Stimulated activated CD8-positive, alpha-beta memory T cell treated with anti-CD3 and anti-CD28 coated beads, Interleukin-4, amount 100 ng/mL, for 1 hour (primary cell): ENCODE measurements at places on chromosomes 11 and 22.

DNA sequence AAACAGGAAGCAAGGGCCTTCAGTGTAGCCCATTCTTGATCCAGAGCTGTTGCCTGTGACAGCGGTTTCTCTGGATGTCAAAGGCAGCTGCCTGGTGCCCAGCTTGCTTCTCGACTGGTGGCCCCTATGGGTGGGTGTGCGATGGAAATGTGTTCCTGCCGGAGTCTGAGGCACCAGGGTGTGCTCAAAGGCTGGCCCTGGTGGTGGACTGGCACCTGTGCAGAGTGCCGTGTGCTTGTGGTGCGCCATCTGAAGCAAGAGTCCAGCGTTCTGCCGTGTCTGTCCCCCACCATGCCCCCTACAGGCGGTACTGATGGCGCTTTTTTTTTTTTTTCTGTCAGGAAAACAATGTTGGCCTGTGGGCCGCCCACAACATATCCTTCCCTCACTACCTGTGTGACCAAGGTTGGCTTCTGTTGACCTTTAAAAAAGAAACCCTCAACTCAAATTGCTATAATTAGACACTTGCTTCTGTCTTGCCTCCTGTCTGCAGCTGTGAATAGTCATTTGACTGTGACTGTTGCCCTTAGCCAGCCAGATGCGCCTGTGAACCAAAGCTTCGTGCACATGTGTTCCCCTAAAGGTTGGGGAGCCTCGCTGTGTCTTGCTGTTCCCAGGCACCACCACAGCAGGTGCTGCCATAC, 4.7 kb upstream of the RANBP1 start:
- no peak for DNase-seq

- DNase-seq = no peak
These were observed 28.2 kb upstream of the RAB1B start for GRCh38 chr11:66239998-66240780.

DNA sequence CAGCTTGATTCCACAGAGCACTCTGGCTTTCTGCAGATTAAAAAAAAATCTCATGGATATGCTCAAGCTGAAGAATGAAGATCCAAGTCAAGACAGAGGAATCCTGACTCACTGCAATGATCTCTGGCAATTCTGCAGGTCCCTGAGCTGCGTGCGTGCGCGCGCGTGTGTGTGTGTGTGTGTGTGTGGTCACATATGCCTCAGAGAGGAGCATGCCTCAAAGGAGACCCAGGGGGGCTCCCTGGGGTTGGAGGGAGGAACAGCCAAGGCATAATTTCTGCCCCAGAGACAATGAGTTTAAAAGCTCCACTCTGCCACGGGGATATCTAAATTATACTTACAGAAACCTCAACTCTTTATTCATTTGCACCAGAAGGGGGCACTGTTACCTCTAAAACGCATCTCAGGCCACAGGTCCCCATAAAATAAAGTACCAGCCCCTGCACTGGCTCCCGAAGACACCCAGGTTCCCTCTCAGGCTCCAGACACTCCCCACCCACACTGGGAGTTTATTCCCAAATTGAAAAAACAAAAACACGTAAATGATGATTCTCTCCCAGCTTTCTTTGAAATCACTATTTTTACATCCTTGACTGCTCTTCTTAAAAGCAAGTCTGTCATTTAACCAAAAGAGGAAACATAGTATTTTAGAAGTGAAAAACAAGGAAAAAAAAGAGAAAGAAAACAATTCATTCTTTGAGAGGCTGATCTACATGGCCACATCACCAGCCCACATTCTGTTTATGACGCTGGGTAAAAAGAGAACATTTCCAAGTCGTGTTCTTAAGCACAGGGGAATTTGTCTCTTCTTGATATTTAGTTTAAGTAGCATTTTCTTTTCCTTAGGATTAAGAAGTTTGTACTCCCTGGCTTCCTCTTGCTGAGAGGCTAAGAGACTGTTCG, 401.0 kb downstream of the LARGE1 start:
- no peak for DNase-seq

DNA sequence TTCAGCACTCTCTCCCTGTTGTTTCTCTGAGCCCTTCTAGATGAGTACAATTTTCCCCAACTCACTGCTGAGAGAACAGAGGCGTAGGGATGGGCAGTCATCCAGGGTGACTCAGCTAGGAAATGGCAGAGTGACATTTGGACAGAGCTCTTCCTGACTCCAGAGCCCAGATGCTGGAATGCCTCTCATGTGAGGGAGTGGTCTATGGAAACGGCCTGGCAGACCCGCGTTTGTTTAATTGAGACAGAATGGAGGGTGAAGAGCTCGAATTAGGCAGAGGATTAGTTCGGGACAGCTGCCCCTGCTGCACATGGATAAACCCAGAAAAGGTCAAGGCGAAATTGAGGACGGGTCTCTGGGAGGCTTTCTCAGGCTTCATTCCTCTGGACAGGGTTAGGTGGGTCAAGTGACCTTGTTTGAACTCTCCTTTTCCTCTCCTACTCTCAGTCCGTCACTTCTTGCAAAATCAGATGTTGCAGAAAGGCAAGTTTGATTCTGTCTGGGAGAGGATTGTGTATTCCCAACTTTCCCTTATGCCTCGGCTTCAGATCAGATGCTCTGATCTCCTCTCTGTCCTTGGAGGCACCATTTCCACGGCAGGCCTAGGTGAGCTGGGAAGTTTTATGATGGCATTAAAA, 7.6 kb upstream of the LMO2 start:
- DNase-seq = no peak

GRCh38 chr11:96306933-96307775, 35.8 kb downstream of the MAML2 start:
- no peak for DNase-seq

DNA sequence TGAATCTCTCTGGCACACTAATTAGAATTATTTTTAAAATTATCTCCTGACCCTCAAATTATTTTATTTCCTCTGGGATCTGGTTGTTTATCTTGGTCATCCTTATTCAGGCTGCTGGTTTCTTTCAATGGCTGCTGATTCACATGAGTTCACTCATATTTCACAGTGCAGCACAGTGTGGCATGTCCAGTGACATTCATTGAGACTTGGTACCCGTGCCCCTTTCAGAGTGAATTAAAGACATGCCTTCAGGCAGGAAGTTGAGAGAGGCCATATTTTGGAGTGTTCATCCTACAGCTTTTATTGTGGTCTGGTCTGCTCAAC, 13.5 kb downstream of the DCPS start:
- no peak for DNase-seq

- DNase-seq = no peak
These were observed 70.2 kb downstream of the MED15 start for GRCh38 chr22:20577549-20577975.

GRCh38 chr11:92702805-92703448, 266.5 kb upstream of the MTNR1B start:
- no peak for DNase-seq

GRCh38 chr11:17421781-17422180, 33.3 kb upstream of the KCNJ11 start:
- no peak for DNase-seq

DNA sequence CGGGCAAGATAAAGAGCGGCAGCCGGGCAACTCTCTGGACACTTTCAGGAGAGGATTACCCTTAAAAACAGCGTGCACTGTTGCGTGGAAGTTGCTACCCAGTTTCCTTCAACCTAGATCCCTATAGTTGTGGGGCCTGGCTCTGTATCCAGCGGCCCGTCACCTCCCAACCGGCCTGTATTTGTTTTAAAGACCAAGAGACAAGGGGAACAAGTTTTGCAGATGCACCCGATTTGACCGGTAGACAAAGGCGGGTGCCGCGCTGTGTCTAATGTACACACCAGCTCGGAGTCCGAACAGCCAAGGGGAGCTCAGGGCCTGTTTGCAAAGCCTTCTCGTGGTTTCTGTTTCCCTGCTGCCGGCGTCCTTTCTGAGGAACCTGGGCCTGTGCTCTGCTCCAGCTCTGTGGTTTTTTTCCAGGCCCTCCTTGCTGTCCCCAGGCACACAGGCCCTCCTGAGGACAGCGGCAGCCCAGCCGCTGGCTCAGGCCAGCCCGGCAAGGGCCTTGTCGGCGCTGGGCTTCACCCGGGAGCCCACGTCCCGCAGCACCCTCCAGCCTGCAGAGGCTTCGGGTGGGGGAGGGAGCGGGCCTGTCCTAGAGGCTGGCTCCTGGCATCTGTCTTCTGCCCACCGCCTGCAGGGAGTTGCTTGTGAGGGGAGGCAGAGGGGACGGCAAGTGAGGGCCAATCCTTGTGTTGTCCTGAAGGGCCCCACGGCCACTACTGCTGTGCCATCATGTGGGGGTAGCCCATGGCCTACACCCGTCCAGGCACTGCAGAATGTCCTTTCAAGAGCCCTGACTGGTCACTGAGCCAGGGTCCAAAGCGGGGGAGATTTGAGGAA, 1.4 kb downstream of the TBX1 start:
- no peak for DNase-seq

- no peak for DNase-seq
These were observed 45.8 kb downstream of the OSBPL5 start for GRCh38 chr11:3119141-3119821.

- no peak for DNase-seq
These were observed 41.3 kb downstream of the POLD3 start for GRCh38 chr11:74633406-74634393.

DNA sequence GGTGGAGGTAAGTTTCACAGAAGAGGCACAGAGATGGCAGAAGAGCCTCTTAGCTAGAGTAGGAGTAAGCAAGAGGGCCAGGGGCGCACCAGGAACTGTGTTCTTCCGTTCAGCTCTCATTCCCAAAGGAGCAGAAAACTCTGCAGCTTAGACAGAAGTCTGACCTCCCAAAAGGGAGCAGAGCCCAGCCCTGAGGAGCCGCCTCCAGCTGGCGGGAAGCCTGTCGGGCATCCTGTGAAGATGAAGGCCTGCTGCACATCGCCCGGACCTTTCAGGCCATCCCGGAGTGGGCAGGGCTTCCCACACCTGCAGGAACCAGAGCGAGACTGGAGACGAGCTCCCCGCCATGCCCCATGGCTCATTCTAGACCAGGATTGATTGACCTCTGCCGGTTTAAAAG, 1102.8 kb downstream of the BRD1 start:
- DNase-seq = no peak

DNA sequence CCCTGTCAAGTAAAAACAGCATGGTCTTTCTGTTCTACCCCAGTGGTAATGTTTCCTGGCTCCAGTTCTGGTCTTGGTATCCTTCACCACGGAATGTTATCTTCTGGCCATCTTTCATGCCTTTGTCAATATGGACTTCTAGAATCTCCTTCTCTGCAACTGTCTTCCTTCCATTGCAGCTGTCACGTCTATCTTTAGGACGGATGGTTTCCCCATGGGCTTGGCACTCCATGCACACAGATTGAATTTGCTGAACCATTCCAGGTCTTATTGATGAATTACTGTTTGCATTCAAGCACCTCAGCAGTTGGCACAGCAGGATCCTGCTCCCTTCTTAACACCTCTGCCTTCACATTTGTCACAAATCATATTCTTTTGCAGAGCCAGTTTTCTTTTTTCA, 44.9 kb upstream of the SLC25A18 start:
- DNase-seq = no peak

GRCh38 chr11:35142481-35143075, 3.6 kb downstream of the CD44 start:
- no peak for DNase-seq

- DNase-seq = no peak
These were observed 67.6 kb upstream of the AMPD3 start for GRCh38 chr11:10387206-10388083.

DNA sequence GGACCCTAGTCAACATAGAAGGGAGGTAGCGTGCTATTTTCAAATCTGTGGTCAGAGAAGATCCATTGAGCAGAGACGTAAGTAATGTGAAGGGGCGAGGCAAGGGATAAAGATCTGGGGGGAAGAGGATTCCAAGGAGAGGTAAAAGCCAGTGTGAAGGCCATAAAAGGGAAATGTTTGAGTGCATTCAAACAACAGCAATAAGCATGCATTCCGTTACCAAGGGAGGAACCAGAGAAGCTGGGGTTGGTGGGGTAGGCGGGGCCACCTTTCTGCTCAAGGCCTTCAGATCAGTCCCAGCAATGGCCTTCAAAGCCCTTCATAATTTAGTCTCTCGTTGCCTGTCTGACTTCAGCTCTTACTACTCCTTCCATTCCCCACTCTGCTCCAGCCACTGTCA, 18.4 kb upstream of the SMPD1 start:
- DNase-seq = no peak

GRCh38 chr11:107991868-107992414, 16.8 kb upstream of the CUL5 start:
- no peak for DNase-seq

- no peak for DNase-seq
These were observed 5.5 kb upstream of the DNAL4 start for GRCh38 chr22:38799265-38800002.

DNA sequence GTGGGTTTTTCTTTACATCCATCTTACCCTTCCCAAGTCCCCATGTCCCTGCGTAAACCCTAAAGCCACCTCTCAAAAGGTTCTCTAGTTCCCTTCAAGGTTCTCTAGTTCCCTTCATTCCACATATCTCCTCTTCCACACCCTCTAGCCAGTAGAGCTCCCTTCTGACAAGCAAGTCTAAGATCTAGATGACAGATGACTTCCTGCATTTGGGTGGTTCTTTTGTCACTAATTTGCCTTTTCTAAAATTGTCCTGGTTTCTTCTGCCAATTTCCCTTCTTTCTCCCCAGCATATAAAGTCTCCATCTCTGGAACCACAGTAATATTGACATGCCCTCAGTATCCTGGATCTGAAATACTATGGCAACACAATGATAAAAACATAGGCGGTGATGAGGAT, 7.8 kb downstream of the CD3E start:
- DNase-seq = no peak

DNA sequence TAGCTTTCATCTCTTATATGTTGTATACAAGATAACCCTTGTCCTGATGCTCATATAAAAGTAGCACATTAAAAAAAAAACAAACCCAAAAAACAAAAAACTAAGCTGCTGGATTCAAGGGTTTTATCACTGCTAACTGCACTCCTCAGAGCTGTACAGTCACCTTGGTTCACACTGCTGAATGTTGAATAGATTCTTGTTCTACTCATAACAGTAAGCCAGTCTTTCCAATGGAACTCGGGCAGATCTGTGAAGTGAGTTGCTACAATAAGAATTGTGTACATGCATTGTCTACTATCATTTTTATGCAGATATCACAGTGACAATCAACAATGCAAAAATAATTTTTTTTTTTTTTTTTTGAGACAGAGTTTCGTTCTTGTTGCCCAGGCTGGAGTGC, 4.7 kb downstream of the HARBI1 start:
- no peak for DNase-seq

DNA sequence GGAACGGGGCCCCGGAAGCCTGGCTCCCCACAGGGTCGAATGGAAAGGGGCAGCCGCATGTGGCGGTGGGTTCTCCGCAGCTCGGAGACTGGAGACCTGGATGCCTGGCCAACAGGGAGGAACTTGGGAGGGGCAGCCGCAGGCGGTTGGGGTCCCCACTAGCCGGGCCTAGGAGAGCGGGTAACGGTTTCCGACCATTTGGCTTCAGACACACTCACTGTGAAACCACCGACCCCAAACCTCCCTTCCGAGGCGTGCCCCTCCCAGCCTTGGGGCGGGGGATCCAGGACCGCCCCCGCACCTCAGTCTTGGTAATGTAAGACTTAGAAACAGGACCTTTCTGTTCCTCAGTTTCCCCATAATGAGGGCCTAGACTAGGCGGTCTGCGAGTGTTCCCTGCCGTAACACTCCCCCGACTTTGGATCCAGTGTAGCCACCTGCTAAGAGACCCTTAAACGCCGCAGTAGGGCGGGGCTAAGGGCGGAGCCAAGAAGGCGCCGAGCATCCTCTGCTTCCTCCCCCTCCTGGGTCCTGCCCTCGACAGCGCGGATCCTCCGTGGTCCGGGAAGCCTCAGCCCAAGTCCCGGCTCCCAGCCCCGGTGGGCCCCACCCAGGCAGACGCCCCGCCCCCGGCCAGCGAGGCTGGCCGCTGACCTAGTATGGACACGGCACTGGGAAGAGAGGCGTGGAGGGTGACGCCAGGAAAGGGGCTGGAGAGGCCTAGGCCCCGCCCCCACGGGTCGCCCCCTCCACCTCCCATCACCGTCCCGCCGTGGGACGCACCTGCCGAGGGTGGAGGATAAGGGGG, 1.8 kb upstream of the RASGRP2 start:
- peak; percentile 57 for DNase-seq
